ENCODE measurements at places on chromosomes 11 and 22. TPM values are rescaled to one million over a fixed set of nuclear protein-coding genes. Genes with fewer than 3 reads are reported as not detected.

- H3K36me3 ChIP-seq = no peaks in the 10 kb centered on the region
- peaks cover 38% of the 10 kb centered on the region for H3K4me1 ChIP-seq
- H3K4me3 ChIP-seq = no peak overlapping the region
- H3K27ac ChIP-seq = no peak overlapping the region
- no peak for DNase-seq
- no peaks in the 10 kb centered on the region for H3K27me3 ChIP-seq
Measured at GRCh38 chr11:64357446-64357845, 1.5 kb upstream of the RPS6KA4 start.

HBG1 gene
- not detected for total RNA-seq

GVQW3 gene
- 8.2 TPM for total RNA-seq

DNA sequence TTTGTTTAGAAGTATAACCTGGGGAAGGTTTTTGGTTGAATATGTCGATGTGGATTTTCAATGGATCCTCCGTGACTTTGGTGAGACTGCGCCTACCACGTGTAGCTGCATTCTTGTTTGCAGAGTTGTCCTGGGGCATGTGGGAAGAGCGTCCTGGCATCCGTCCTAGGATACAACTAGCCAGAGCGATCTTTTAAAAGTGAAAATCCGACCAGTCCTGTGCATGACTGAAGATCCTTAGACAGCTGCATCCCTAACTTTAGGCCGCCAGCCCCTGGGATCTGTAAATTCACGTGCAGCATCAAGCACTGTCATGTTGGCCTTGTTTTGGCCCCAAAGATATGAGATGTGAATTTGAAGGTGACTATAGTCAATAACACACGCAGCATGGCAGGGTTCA, 22.4 kb upstream of the THY1 start:
- no peak overlapping the region for H3K4me3 ChIP-seq
- H3K4me1 ChIP-seq = peaks cover 19% of the 10 kb centered on the region
- no peaks in the 10 kb centered on the region for H3K27me3 ChIP-seq

OR8K5 gene
- total RNA-seq = not detected

MIEF1 gene
- total RNA-seq = 60.6 TPM

MPPED2 gene
- 13.1 TPM for total RNA-seq

DNA sequence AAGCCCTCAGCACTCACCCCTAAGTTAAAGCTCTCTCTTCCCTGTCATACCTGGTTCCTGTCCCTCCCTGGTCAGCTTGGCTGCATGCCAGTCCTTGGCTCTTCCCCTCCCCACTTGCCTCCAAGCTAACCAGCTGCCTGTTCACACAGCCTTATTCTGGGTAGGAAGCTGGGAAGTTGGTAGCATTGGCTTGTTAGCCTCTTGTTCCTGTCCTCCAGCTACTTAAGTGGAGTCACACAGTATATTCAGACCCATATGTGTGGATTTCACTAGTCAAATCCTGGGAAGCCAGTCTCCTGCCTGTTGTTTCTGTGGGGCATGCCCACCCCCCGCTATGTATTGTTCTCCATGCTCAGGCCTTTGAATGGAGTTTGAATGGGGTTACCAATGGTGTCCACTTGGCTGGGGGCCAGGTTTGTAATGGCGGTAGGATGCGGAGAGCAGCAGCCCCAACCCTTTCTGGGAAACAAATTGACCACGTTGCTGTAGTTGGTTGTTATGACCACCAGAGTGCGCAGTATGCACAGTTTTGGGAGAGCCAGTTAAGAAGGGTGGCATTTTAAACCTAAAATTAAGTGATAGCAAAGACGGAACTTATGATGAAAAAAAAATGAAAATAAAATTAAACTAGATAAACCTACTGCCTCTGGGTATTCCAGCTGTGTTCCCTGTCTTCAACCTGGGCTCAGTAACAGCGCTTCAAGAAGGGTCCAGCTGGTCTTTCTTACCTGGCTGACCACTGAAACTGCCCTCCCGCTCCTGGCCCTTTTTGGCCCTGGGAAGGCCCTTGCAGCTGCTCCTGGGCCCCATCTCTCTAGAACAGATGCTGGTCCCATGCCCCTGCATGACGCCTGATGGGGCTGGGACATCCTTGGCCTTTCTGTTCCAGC, 10.7 kb upstream of the RPS3 start:
- no peak overlapping the region for H3K4me3 ChIP-seq
- peak; percentile 82 for DNase-seq
- H3K27ac ChIP-seq = no peak overlapping the region
- H3K27me3 ChIP-seq = no peaks in the 10 kb centered on the region

- peaks cover 23% of the 10 kb centered on the region for H3K4me1 ChIP-seq
- no peaks in the 10 kb centered on the region for H3K36me3 ChIP-seq
- no peak overlapping the region for H3K4me3 ChIP-seq
- H3K27ac ChIP-seq = no peak overlapping the region
Measured at GRCh38 chr22:29003552-29003951, 58.1 kb downstream of the C22orf31 start.

DNA sequence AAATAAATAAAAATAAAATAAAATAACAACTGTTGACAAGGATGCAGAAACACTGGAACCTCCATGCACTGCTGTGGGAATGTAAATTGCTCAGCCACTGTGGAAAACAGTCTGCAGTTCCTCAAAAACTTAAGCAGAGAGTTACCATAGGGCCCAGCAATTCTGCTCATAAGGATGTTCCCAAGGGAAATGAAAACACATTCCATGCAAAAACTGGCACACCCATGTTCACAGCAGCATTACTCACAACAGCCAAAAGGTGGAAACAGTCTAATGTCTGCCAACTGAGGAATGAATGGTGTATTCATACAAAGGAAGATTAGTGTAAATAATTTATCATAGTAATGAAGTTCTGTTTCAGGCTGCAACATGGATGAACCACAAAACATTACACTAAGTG, 3.2 kb upstream of the KRTAP5-10 start:
- H3K4me1 ChIP-seq = no peaks in the 10 kb centered on the region
- no peak overlapping the region for H3K4me3 ChIP-seq
- H3K27me3 ChIP-seq = no peaks in the 10 kb centered on the region
- no peaks in the 10 kb centered on the region for H3K36me3 ChIP-seq

GRCh38 chr11:18633256-18634139, 644 bp downstream of the SPTY2D1 start:
- no peaks in the 10 kb centered on the region for H3K4me1 ChIP-seq
- peak; percentile 22 for DNase-seq
- no peaks in the 10 kb centered on the region for H3K36me3 ChIP-seq
- H3K27me3 ChIP-seq = no peaks in the 10 kb centered on the region

GRCh38 chr11:8086001-8086479, 5.0 kb downstream of the TUB start:
- DNase-seq = no peak
- no peak overlapping the region for H3K4me3 ChIP-seq
- no peaks in the 10 kb centered on the region for H3K27me3 ChIP-seq
- no peaks in the 10 kb centered on the region for H3K36me3 ChIP-seq

DNA sequence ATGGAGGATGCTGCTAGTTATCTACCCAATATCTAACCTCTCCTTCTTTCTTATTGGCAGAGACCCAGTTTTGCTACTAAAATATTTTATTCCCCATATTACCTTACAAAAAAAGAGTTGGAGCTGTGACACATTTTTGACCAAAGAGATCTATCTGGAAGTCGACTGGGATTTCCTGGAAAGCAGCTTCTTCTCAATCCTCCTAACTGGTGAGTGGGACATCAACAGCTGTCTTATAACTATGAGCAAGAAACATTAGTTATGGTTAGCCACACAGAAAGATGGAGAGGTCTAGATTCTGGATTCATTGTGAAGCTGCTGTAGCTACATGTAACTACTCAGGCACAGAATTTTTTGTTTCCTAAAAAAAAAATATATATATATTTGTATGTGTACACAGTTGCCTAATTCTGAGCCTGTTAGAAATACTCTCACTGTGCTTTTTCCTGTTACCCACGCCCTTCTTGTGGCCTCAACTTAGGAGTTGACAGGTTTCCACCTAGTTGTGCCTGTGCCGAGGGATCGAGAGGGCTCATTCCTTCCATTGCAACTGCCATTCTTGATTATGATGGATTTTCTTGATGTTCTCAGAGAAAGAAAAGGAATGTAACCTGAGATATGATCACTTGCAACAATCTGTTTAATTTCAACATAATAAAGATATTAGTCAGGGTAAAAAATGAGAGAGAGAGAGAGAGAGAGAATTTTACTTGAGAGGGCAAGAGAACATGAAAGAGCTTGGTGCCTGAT, 142.0 kb downstream of the SLC17A6 start:
- no peak for DNase-seq
- no peak overlapping the region for H3K27ac ChIP-seq
- H3K4me3 ChIP-seq = no peak overlapping the region
- H3K4me1 ChIP-seq = no peaks in the 10 kb centered on the region
- H3K27me3 ChIP-seq = no peaks in the 10 kb centered on the region

Data from testis (tissue), 5 donors.